Activated T-cell treated with anti-CD3 and anti-CD28 coated beads, Interleukin-2, amount 50 U/mL, for 4 hours (primary cell): ENCODE measurements at places on chromosomes 12 and 14. TPM values are rescaled to one million over a fixed set of nuclear protein-coding genes. Genes with fewer than 3 reads are reported as not detected.

DNA sequence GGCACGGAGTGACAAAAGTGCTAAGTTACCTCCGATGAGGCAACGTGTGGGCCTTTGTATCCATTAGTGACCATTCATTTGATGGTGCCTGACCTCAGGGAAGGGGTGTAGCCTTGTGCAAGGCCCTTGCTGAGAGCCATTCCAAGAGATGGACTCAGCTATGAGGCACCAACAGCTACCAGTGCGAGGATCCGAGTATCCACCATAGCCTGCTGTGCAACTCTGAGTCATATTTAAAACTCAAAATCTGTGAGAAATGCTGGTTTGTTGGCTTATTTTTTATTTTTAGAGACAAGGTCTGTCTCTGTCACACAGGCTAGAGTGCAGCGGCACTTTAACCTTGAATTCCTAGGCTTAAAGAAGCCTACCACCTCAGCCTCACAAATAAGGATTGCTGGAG is 25.1 kb upstream of the WNK1 start:
- DNase-seq: no peak

- DNase-seq: no peak
These were observed 275.3 kb downstream of the EGLN3 start for GRCh38 chr14:33675415-33676130.

- no peak for DNase-seq
These were observed 33.0 kb downstream of the PTPN21 start for GRCh38 chr14:88521818-88522217.

GRCh38 chr12:92072112-92072511 is 73.5 kb downstream of the BTG1 start:
- no peak for DNase-seq

- no peak for DNase-seq
These were observed 8.0 kb downstream of the DGKA start for GRCh38 chr12:55938826-55939501.

- no peak for DNase-seq
These were observed 412.3 kb downstream of the RPS29 start for GRCh38 chr14:49173765-49174373.

- DNase-seq: no peak
These were observed 6.0 kb upstream of the ITPR2 start for GRCh38 chr12:26838888-26839416.

The HOXC12 gene
- total RNA-seq: not detected

DNA sequence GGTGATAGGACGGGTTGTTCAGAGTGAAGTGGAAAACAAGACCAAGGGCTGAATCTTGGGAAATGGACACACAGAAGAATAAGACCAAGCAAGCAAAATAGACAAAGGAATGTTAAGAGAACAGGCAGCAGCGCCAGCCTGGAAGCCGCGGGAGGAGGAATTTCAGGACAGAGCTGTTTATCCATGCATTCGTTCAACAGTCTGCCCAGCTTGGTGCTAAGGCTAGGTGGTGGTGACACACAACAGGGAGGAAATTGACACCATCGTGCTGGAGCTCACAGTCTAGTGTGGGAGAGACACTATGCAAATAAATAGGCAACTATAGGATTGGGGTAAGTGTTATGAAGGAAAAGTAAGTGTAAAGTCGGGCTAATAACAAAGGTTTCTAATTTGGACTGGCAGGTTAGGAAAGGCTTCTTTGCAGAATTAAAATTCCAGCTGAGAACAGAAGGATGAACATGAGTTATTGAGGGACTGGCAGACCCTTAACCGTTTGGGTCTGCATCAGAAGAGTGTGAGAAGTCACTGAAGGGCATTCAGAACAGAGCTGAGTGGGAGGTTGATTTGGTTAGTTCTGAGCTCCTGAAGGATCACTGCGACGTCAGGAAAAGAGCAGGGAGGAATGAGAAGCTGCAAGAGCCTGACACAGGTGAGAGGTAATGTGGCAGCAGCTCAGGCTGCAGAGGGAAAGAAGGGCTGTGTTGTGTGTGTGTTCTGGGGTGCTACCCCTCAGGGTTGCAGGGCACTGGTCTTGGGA is 242.6 kb upstream of the FKBP4 start:
- no peak for DNase-seq

GRCh38 chr14:65574611-65575010 is 162.1 kb downstream of the FUT8 start:
- DNase-seq: no peak

The EXD2 gene
- 8.5 TPM for total RNA-seq
